Stimulated activated CD4-positive, alpha-beta T cell treated with anti-CD3 and anti-CD28 coated beads, TNF-alpha, amount 100 ng/mL, for 1 hour (primary cell): ENCODE measurements at places on chromosomes 7 and 10.

GRCh38 chr10:21488957-21489446 lies 36.5 kb downstream of the SKIDA1 start:
- DNase-seq, result no peak

GRCh38 chr10:24569330-24569796 lies 154.3 kb downstream of the ARHGAP21 start:
- no peak for DNase-seq

- DNase-seq, result peak; percentile 47
Measured at GRCh38 chr7:150514748-150515222, at the start of gene GIMAP7. Gene GIMAP7, plus strand, starts transcription at chr7:150514872. Its CDS starts 5,103 bp downstream, at chr7:150519975.

- no peak for DNase-seq
Measured at GRCh38 chr7:70659263-70659662, 472.7 kb upstream of the GALNT17 start.

DNA sequence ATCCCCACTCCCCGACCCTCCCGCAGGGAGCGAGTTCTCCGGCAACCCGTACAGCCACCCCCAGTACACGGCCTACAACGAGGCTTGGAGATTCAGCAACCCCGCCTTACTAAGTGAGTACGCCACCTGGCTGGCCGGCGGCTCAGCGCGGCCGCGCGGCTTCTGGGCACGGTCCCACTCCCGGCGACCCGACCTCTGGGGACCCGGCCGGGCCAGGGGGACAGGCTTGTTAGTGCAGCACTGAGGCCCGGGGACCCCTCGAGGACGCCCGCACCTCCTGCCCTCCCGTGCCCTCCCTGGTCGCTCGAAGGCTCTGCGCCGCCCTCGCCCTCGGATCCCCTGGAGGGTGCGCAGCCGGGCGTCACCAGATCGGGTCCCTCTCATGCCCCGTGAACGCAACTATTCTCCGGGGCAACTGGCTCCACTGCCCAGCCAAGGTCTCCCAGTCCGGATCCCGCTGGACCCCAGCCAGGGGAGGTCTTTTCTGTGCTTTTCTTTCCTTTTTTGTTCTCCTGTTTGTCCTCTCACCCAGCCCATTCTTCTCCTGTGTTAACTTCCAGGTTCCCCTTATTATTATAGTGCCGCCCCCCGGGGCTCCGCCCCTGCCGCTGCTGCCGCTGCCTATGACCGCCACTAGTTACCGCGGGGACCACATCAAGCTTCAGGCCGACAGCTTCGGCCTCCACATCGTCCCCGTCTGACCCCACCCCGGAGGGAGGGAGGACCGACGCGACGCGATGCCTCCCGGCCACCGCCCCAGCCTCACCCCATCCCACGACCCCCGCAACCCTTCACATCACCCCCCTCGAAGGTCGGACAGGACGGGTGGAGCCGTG lies 81.8 kb downstream of the PAX2 start:
- DNase-seq, result no peak
